ENCODE measurements at places on chromosomes 7 and 10.

DNA sequence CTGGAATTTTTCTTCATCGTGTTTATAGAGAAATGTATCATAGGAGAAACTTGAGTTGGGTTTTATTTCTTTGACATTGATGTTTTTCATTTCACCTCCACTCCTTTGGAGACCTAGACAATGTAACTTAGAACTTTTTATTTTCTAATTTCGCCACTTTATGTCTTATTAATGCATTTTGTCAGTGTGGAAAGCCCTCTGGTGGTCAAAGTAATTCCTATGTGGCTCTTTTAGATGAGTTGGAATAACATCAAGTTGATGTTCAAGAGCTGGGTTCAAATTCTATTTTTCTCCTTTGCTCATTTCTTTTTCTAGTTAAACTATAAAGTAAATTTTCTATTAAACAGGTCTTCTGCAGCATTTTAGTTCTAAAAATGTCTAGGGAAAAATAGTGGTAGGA, 478.6 kb downstream of the LRMDA start:
- DNase-seq: no peak

DNA sequence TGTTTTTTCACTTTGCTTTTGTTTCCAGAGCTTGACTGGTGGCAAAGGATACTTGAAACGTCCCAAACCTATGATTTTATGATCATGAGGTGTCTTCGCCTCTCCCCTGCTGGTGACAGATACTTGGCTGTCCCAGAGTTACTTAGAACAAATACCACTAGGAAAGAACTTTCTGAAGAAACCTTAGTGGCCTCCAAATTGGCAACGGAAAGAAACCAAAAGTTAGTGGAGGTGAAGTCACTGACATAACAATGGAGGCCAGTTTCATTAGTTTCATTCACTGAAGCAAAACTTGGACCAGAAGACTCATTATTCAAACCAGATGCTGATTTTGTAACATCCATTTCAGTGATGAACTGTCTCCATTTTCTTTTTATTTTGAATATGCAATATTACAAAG, 68.6 kb downstream of the JAZF1 start:
- DNase-seq: no peak

DNA sequence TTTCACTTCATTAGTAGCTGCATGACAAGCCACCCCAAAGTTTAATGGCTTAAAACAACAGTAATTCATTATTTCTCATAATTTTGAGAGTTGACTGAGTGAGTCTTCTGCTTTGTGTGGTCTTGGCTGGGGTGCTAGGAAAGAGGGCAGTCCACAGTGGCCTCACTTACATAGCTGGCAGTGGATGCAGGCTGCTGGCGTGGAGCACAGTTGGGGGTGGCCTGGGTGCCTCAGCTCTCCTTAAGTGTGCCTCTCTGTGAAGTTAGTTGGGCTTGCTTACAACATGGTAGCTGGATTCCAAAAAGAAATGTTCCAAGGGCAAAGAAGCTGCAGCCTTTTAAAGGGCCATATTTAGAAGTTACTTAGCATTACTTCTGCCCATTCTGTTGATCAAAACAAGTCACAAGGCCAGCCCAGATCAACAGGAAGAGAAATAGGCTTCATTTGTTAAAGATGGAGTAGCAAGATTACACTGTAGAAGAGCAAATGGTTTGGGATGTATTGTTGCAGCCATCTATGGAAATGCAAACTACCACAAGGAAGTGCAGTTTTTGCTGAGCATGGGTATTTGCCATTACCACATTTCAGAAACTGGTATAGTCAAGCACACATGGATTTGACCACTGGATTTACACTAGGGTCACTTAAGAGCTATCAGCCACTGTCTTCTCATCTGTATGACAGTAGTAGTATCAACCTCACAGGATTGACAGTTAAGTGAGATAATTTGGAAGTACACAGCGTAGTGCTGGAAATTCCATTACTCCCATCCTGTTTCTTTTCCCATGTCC, 33.6 kb downstream of the ZEB1 start:
- DNase-seq: no peak

GRCh38 chr7:100675105-100675451, 1.5 kb downstream of the GNB2 start:
- DNase-seq: peak; percentile 52

- no peak for DNase-seq
Observed at GRCh38 chr10:30357075-30357801, 8.2 kb upstream of the MTPAP start.

GRCh38 chr10:1156616-1156886, 100.4 kb downstream of the WDR37 start:
- DNase-seq: no peak

DNA sequence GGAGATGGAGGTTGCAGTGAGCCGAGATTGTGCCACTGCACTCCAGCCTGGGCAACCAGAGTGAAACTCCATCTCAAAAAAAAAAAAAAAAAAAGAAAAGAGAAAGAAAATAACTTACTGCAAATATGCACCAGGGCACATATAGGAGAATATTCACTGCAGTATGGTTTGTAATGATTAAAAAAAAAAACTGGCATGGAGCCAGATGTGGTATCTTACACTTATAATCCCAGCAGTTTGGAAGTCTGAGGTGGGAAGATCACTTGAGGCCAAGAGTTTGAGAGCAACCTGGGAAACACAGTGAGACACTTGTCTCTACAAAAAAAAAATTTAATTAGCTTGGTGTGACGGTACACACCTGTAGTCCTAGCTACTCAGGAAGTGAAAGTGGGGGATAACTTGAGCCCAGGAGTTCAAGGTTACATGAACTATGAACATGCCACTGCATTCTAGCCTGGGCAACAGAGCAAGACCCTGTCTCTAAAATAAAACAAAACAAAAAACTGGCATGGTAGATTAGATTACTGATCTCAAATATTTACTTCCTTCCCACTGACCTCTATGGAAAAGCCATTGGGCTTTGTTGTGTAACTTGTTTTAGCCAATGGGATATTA, 85.6 kb downstream of the MICU1 start:
- no peak for DNase-seq

- DNase-seq: peak; percentile 8
Observed at GRCh38 chr10:50417886-50418830, 166.8 kb upstream of the ASAH2 start.

GRCh38 chr7:1562597-1563051, 6.6 kb upstream of the TMEM184A start:
- DNase-seq: no peak
